NCI-H1105 (cell line): ENCODE measurements at places on chromosomes 6 and 20.

GRCh38 chr6:126437205-126437604, 97.3 kb downstream of the CENPW start:
- DNase-seq, result no peak

- DNase-seq, result no peak
Measured at GRCh38 chr20:47020231-47020630, 125.6 kb downstream of the EYA2 start.

DNA sequence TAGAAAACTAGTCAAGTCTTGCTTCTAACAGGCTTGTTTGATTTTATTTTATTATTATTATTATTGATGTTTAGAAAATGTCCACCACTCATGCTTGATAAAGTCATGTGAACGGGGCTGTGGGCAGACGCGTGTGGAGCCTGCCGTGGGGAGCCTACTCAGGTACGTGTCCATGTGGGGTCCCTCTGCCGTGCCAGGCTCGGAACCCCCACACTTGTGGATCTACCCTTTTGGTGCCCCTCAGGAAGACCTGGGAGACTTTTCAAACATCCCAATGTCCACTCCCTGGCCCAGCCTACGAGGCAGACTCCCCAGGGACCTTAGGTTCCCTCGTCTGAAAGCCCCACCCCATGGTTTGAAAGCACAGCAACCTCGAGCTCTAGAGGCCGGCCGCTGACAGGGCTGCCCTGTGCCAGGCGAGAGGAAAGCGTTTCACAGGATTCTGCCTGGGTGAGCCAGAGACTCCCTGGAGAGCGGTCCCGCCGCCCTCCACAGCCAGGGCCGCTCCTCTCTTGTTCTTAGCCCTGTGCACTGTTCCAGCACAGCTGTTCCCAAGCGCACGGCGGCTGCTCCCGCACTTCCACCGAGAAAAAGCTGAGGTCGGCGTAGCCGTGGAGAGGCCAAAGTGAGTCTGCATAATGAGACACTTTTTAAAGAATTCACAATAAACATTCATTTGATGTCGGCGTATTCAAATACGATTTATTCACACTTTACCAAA, 249.7 kb downstream of the TTLL2 start:
- no peak for DNase-seq

DNA sequence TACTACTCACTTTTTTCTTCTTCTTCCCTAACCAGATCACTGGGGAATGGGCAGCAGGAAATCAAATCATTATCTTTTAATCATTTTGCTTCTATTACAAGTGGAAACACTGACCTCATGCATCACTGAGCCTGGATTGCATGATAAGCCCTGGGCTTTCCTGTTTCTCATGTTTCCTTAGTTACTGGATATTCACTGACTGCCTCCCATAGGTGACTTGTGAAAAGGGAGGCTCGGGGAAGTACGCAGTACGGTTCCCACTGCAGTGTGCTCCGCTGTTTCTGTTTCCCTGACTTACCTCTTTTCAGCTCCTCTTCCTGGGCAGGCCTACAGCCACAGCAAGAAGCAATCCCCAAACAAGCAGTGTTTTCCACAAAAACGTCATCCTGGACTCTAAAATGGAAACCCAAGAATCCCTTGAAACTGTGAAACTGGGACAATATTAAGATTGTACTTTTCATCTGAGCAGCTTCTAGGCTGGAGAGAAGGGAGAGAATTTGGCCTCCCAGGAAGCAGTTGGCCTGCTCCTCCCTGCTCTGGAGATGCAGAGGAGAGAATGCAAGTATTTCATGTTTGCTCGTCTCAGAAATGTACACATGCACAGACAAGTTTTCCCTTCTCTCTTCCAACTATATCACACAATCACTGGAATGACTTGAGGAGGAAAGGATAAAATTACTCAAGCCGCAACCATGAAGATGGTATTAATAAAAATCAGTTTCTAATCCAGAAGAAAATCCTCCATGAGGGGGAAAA, 13.1 kb downstream of the BTNL2 start:
- DNase-seq, result no peak
